ENCODE measurements at places on chromosomes 4 and X.

DNA sequence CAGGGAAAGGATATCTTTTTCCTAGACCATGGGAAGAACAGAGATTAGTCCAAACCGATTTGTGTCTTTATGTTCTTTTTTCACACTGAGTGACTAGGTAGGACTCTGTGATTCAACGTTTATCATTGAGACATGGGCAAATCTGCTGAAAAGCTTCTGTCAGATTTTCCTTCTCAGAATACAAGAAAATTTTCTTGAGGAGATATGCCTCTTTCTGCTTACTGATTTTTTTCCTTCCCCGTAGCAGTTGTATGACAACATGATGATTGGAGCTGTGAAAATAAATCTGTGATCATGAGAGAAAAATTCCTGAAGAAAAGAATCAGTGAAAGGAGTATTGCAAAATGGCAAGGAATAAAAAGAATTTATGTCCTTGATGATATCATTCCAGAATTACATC lies 130.6 kb upstream of the FAT4 start:
- no peak for DNase-seq

- DNase-seq = no peak
Observed at GRCh38 chr4:105624530-105624929, 72.1 kb downstream of the ARHGEF38 start.

- DNase-seq = no peak
Observed at GRCh38 chr4:67749286-67749685, 4.9 kb downstream of the GNRHR start.

GRCh38 chr4:153733751-153734448 lies 25.9 kb downstream of the RNF175 start:
- no peak for DNase-seq

GRCh38 chrX:101385795-101386541 lies at the start of gene BTK:
TSS of gene BTK (minus strand) at chrX:101386191. CDS start at chrX:101375284, 10,907 bp downstream.
- DNase-seq = no peak
